ENCODE measurements at places on chromosomes 5 and 9.

- no peak for DNase-seq
These were observed 45.0 kb downstream of the IRF1 start for GRCh38 chr5:132445640-132445923.

- DNase-seq: no peak
These were observed 628.4 kb downstream of the HINT1 start for GRCh38 chr5:130536691-130537090.

DNA sequence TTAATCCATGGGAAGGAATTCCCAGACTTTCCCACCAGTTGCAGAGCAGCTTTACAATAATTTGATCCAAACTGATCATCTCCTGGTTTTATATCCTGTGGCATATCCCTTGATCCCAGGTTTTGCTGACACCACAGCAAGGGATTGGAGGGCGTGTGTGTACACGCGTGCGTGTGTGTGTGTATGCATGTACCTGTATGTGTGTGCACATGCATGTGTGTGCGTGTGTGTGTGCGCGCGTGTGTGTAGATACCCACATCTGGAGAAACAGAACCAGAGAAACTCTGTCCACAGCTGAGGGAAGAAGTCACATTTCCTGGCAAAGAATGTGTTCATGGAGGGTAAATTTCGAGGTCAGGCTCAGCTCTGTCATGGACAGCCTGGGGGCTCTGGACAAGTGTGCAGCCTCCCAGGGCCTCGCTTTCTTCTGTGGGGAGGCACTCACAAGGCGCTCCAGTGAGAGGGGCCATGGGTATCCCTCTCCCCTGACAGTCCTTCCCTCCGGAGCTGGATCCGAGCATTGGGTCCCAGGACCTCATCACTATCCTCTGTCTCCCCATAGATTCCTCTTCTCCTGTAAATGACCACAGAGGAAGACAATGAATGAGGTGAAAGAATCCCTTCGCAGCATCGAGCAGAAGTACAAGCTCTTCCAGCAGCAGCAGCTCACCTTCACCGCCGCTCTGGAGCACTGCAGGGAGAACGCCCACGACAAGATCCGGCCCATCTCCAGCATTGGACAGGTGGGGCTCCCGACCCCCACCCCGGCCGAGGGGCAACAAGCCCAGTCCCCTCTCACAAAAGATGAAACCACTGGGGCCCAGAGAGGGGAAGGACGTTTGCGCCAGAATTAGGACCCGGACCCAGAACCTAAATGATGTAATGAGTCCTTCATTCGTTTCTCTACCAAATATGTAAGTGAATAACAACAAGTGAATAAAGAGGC, 4.9 kb downstream of the SPACA9 start:
- no peak for DNase-seq

GRCh38 chr5:94749042-94749441, 130.6 kb downstream of the SLF1 start:
- no peak for DNase-seq

DNA sequence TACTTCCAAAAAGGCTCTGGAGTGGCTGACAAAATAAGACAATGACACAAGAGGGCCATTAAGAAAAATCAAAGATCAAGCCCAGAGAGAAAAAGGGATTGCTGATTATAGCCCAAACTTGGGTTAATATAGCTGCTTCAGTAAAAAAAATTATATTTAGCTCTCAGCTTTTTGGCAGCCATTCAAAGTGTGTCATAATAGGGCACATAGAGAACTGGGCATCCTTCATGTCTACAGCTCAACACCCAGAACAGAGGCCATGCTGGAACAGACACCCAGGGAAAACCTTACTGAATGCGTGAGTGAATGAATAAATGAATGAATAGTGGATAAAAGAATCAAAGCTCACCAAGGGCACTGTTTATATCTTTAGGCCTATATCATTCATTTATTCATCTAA, 110.1 kb downstream of the SLIT3 start:
- DNase-seq: no peak

- no peak for DNase-seq
These were observed 94.4 kb downstream of the VAV2 start for GRCh38 chr9:133897675-133898074.

GRCh38 chr5:51381761-51382474, 1.3 kb upstream of the ISL1 start:
- no peak for DNase-seq

GRCh38 chr5:109900461-109900860, 210.7 kb downstream of the MAN2A1 start:
- DNase-seq: no peak
